ENCODE measurements at places on chromosomes 16 and 17. TPM values are rescaled to one million over a fixed set of nuclear protein-coding genes. Genes with fewer than 3 reads are reported as not detected.

SHCBP1 gene
- total RNA-seq: 40.3 TPM

NXN gene
- total RNA-seq: 23.4 TPM

ITGAL gene
- total RNA-seq: 0.07 TPM

HEATR9 gene
- total RNA-seq: not detected

ZNF785 gene
- not detected for total RNA-seq

ARL4D gene
- total RNA-seq: 27.3 TPM

RUNDC3A gene
- total RNA-seq: 0.87 TPM

FAM171A2 gene
- 4.1 TPM for total RNA-seq

Data from A549 treated with AZD2906 at 1 μM for 4 hours (cell line).